Muscle of leg (tissue), 16 donors: ENCODE measurements at places on chromosomes 4 and X.

GRCh38 chr4:12897954-12898353 lies 586.2 kb downstream of the RAB28 start:
- DNase-seq: no peak

GRCh38 chr4:4411906-4412305 lies 25.0 kb downstream of the NSG1 start:
- DNase-seq: no peak

DNA sequence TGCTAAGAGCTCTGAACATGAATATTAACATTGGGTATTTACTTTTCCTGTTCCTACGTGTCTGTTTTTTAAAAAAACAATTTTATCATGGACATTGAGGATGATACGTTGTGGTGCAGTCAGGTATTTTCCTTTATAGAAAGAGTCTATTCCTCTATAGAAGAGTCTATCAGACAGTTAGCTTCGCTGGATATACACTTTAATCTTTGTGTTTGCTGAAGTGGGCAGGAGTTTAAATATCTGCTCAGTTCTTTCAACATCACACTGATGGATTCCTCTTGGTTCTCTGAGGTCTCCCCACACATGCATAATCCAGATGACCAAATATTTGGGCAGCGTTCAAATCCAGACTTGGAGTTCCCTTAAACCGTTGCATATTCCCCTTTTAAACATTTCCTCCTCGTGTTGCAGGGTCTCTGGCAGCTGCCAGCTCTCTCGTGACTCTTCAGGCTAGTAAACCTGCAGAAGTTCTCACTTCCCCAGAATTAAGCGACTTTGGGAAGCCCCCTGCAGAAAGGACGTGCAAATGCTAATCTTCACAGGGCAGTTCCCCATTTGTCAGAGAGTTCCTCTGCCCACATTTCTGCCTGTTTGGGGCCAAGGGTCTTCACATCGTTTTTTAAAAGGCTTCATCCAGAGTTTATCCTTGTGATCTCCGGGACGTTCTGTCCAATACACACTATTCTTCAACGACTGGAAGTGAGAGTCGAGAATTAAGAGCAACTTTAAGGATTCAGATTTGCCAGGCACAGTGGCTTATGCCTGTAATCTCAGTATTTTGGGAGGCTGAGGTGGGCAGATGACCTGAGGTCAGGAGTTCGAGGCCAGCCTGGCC lies 20.5 kb upstream of the DHRSX start:
- DNase-seq: peak; percentile 84

- peak; percentile 50 for DNase-seq
Observed at GRCh38 chrX:133364196-133364595, 51.1 kb downstream of the GPC4 start.

DNA sequence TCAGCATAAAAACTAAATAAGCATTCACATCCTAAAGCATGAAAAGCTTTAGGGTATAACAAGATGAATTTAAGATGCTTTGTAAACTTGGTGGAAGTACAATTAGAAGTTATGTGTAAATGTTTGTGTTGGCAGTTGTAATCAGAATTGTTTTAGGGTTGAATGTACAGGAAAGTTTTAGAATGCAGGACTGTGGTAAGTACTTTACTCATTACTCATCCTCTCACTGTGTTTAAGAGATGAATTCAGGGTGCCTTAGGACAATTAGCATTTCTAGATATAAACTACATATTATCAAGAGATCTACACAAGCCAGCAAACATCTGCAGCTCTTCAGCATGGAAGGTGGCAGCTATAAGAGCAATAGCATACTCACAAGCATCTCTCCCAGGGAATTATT lies 77.5 kb upstream of the ELOVL6 start:
- no peak for DNase-seq

DNA sequence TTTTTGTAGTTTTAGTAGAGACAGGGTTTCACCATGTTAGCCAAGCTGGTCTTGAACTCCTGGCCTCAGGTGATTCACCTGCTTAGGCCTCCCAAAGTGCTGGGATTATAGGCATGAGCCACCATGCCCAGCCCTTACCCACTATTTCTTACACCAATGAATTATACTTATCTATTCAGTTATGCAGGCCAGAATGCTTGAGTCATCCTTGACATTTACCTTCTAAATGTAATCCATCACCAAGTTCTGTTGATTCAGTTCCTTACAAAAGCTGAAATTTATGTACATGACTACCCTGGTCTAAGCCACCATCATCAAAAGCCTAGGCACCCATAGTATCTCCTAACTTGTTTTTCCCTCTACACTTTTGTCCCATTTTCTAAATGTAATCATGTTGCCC lies 585.7 kb downstream of the IL15 start:
- DNase-seq: no peak

GRCh38 chr4:2596611-2597010 lies 60.2 kb downstream of the FAM193A start:
- no peak for DNase-seq

- no peak for DNase-seq
Observed at GRCh38 chrX:21840193-21840545, 752 bp downstream of the MBTPS2 start.

GRCh38 chrX:137573324-137574101 lies 7.6 kb downstream of the ZIC3 start:
- no peak for DNase-seq

- no peak for DNase-seq
Observed at GRCh38 chr4:184896868-184897715, 71.3 kb upstream of the ACSL1 start.

DNA sequence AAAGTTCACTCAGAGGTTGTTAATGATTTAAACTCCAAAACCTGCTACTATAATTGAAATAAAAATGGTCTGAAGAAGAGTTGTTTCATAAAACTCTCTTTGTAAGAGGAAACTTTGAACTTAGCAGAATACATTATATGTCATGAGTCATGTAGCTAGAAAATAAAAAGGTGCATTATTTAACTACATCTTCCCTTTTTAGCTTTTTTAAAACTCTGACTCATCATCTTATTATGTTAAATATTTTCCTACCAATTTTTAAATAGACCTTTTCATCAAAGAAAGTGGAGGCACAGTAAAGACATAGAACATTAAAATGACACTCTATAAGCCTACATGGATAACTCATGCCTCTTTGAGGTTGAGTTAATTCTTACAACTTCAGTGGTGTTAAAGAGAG lies 1.2 kb upstream of the ZNF827 start:
- no peak for DNase-seq

- DNase-seq: no peak
Observed at GRCh38 chr4:138647433-138647832, 368.1 kb upstream of the NOCT start.
